ENCODE measurements at places on chromosomes 2 and 18. TPM values are rescaled to one million over a fixed set of nuclear protein-coding genes. Genes with fewer than 3 reads are reported as not detected.

The FSIP2 gene
- 0.20 TPM for total RNA-seq

The LRRTM1 gene
- not detected for total RNA-seq

The SCN1A gene
- total RNA-seq, result not detected

DNA sequence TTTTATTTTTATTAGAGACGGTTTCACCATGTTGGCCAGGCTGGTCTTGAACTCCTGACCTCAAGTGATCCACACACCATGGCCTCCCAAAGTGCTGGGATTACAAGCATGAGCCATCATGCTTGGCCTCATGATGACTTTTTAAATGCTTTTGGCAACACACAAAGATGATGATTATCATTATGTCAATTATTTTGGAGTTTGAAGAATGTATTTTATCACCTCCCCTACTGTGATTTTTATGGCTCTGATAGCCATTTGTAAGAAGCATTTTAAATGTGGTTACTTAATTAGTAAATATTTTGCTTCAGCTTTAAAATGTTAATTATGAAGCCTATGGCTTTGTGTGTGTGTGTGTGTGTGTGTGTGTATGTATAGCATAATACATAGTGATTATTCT is 45.1 kb upstream of the RAB27B start:
- no peaks in the 10 kb centered on the region for H3K27me3 ChIP-seq
- no peaks in the 10 kb centered on the region for H3K36me3 ChIP-seq
- peaks cover 7% of the 10 kb centered on the region for H3K4me1 ChIP-seq

DNA sequence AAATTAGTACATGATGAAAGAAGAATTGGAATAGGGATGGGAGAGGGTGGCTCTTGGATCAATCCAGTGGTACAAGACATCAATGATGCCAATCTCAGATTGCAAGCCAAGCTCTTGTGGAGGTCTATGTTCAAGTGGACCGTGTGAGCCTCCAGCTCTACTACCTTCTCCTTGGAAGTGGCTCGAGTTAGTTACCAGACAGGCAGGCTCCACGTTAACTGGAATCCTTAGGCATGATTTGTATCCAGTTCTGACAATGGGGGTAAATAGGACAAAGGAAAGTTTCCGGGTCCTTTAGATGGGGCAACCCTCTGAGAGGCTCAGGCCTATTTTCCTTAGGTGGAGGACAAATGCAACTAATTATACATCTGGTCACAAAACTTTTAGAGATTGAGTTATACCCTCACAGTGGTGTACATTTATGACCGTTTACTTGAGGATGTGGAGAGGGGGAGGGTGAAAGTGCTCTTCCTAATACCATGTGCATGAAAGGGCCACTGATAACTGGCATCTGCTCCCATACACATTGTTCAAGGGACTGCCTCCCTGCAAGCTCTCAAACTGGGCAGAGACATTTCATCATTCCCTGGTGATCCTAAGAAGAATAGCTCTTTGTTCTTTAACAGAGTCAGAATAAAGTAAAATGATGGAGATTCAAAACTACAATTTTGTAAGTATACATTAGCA is 180.2 kb downstream of the SOCS6 start:
- no peaks in the 10 kb centered on the region for H3K27me3 ChIP-seq
- no peak overlapping the region for H3K4me3 ChIP-seq
- H3K36me3 ChIP-seq, result no peaks in the 10 kb centered on the region

GRCh38 chr18:44816477-44816876 is 135.8 kb downstream of the SETBP1 start:
- no peak for DNase-seq
- H3K4me1 ChIP-seq, result no peaks in the 10 kb centered on the region
- no peaks in the 10 kb centered on the region for H3K27me3 ChIP-seq

GRCh38 chr2:58666323-58666970 is 425.3 kb upstream of the FANCL start:
- no peak overlapping the region for H3K4me3 ChIP-seq
- no peak for DNase-seq
- H3K36me3 ChIP-seq, result no peaks in the 10 kb centered on the region

GRCh38 chr2:153487448-153487847 is 8.9 kb upstream of the RPRM start:
- no peak overlapping the region for H3K4me3 ChIP-seq
- H3K4me1 ChIP-seq, result peaks cover 6% of the 10 kb centered on the region
- no peaks in the 10 kb centered on the region for H3K36me3 ChIP-seq
- peak; percentile 28 for DNase-seq
- H3K27me3 ChIP-seq, result peaks cover 30% of the 10 kb centered on the region
- no peak overlapping the region for H3K27ac ChIP-seq

DNA sequence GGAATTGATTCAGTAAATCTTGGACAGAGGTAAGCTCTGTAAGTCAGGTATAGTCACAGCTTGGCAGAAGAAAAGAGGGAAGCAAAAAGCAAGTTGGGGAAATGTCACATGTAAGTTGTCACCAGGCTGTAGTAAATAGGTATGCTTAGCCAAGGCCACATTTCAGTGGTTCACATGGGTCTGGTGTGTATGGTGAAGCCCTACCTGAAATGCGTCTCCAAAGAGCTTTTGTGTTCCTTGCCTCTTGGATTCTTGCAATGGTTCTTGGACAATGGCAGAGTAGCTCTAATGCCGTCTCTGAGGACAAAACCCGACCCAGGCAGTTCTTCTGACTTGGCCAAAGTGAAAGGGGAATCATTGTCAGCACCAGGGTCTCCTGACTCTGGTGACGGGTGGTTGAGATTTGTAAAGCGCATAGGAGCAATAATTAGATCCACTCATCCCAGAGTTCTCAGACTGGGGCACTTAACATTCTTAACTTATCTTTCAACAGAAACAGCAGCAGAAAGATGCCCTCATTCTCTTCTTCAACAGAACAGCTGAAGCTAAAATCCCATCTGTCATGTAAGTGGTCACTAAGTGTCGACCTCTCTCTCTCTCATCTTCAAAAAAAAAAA is 34.4 kb upstream of the RPL37A start:
- no peak for DNase-seq
- H3K36me3 ChIP-seq, result peaks cover 21% of the 10 kb centered on the region
- no peak overlapping the region for H3K4me3 ChIP-seq
- no peaks in the 10 kb centered on the region for H3K4me1 ChIP-seq
- H3K27ac ChIP-seq, result no peak overlapping the region
- no peaks in the 10 kb centered on the region for H3K27me3 ChIP-seq

DNA sequence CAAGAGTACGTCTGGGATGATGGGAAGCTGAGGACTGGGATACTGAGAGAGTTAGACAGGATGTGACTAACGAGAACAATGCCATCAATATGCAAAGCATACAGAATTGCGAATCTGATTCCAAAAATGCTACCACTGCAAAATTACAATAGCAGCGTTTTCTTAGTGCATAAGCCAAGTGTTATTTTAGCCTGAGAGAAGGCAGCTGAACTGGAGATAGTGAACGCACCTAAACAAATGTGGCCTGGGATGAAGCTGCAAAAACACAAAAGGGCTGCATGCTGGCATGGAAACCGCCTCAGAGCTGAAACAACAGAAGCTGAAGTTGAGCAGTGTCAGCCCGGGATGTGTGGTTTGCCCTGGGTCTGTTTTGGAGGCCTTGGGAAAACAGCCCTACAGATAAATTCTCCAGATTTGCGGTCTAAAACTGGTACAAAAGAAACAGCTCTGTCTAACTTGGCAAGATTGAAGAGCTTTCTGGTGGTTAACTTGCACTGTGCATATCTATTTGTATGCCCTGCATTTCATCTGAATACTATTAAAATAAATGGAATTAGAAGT is 45.5 kb downstream of the LYPD6 start:
- DNase-seq, result no peak
- no peak overlapping the region for H3K27ac ChIP-seq
- no peak overlapping the region for H3K4me3 ChIP-seq
- peaks cover 5% of the 10 kb centered on the region for H3K4me1 ChIP-seq
- no peaks in the 10 kb centered on the region for H3K27me3 ChIP-seq

DNA sequence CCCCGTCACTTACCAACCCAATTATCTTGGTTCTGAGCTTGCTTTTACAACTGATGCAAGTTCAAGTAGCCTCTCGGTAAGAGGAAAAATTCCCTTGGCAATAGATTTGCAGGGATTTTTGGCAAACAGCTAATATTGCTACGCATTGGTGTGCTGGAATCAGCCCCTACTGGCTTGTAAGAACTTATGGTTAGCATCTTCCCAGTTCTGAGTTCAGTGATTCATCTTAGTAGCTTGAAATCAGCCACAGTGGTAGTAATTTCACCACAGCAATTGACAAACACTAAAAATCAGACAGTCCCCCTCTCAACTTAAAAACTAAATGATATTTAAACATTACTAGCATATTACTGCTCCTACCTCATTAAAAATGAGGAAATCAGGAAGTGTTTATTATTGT is 5.9 kb upstream of the RAX start:
- no peak overlapping the region for H3K27ac ChIP-seq
- peaks cover 6% of the 10 kb centered on the region for H3K36me3 ChIP-seq
- no peak overlapping the region for H3K4me3 ChIP-seq
- peaks cover 11% of the 10 kb centered on the region for H3K27me3 ChIP-seq

GRCh38 chr2:74461187-74462053 is 3.2 kb downstream of the WBP1 start:
- H3K36me3 ChIP-seq, result peaks cover 53% of the 10 kb centered on the region
- H3K4me1 ChIP-seq, result peaks cover 27% of the 10 kb centered on the region
- no peak overlapping the region for H3K4me3 ChIP-seq
- DNase-seq, result no peak

DNA sequence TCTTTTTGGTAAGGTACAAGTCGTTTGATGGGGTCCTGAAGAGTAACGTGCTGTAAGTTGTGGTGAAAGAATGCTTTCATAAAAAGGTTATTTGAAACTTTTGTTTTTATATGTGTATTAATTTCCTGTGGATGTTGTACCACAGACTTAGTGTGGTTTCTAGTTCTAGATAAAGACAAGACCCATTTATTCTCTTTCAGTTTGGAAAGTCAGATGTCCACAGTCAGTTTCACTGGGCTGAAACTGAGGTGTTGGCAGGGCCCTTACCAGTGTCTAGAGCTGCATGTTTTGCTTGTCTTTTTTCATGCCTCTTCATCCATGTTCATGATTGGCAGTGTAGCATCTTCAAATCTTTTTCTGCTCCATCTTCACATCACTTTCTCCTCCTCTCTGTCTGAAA is 22.1 kb upstream of the DOCK10 start:
- no peak overlapping the region for H3K4me3 ChIP-seq
- no peak for DNase-seq
- no peaks in the 10 kb centered on the region for H3K4me1 ChIP-seq
- H3K27ac ChIP-seq, result no peak overlapping the region
- no peaks in the 10 kb centered on the region for H3K27me3 ChIP-seq

DNA sequence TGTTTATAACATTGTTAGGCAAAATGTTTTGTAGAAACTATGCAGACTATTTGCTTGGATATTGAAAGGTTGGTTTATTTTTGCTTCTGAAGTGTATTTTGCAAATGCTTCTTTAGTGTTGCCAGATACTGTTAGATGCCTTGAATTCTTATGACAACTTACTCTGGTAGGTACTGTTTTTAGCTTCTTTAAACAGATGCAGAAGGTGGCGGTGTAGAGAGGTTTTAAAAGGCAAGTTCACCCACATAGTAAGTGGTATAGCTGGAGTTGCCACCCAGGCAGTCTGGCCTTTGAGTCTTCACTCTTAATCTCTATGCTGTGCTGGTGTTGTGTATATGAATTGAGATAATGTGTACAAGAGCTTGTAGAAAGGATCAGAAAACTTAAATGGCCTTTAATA is 3.6 kb downstream of the PCYOX1 start:
- H3K27ac ChIP-seq, result no peak overlapping the region
- peaks cover 20% of the 10 kb centered on the region for H3K4me1 ChIP-seq
- H3K27me3 ChIP-seq, result no peaks in the 10 kb centered on the region
- DNase-seq, result no peak
- no peak overlapping the region for H3K4me3 ChIP-seq

DNA sequence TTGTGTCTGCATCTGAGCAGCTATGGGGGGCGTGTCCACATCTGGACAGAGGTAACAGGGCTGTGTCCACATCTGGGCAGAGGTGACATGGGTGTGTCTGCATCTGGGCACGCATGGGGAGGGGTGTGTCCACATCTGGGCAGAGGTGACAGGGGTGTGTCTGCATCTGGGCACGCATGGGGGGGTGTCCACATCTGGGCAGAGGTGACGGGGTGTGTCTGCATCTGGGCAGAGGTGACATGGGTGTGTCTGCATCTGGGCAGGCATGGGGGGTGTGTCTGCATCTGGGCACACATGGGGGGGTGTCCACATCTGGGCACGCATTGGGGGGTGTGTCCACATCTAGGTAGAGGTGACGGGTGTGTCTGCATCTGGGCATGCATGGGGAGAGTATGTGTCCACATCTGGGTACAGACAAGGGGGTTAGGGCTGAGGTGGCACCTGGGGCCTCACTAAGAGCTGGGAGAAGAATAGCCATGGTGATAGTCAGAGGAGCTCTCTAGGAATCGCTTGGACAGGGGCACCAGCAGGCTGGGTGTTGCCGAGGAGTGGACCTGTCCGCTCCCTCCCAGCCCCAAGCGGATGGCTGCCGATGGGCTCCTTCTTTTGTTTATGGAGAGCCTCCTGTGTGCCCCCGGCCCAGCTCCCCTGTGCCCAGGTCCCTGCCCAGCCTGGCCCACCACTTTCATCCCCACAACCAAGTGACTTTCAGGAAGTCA is 177.8 kb downstream of the EIPR1 start:
- no peak overlapping the region for H3K4me3 ChIP-seq
- H3K27ac ChIP-seq, result no peak overlapping the region
- H3K27me3 ChIP-seq, result no peaks in the 10 kb centered on the region
- H3K4me1 ChIP-seq, result no peaks in the 10 kb centered on the region

- no peaks in the 10 kb centered on the region for H3K27me3 ChIP-seq
- H3K27ac ChIP-seq, result no peak overlapping the region
- H3K4me1 ChIP-seq, result peaks cover 13% of the 10 kb centered on the region
- no peaks in the 10 kb centered on the region for H3K36me3 ChIP-seq
These were observed 260.3 kb downstream of the TPGS2 start for GRCh38 chr18:36568487-36568886.

- H3K4me1 ChIP-seq, result peaks cover 36% of the 10 kb centered on the region
- H3K4me3 ChIP-seq, result no peak overlapping the region
- H3K36me3 ChIP-seq, result no peaks in the 10 kb centered on the region
- DNase-seq, result peak; percentile 31
These were observed 304.1 kb upstream of the ERBB4 start for GRCh38 chr2:212842544-212843185.

- no peak overlapping the region for H3K27ac ChIP-seq
- H3K36me3 ChIP-seq, result no peaks in the 10 kb centered on the region
- DNase-seq, result peak; percentile 50
- peak overlapping the region; percentile 12 for H3K4me3 ChIP-seq
- H3K27me3 ChIP-seq, result no peaks in the 10 kb centered on the region
These were observed 30.9 kb upstream of the REEP1 start for GRCh38 chr2:86368161-86368824.

DNA sequence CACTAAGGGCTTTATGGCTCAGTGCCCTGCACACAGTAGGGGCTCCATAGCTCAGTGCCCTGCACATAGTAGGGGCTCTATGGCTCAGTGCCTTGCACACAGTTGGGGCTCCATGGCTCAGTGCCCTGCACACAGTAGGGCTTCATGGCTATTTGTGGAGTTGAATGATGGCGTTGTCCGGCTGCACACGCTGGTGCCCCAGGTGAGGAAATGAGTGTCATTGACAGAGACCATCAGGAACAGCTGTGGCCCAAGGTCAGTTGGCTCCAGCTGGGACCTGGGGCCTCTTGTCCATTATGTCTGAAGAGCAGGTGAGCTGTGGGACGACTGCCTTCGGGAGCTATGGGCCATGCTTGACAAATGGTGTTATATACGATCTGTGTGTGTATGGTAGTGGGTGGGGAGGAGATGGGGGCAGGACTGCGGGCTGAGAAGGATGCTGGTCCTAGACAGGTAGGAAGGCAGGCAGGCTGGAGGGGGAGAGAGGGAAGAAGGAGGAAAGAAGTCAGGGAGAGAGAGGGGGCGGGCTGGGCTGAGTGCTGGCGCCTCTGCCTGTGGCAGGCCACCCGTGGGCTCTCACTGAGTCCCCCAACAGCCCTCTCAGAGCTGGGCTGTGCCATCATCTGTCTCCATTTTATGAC is 130.6 kb downstream of the CLIP4 start:
- H3K27me3 ChIP-seq, result peaks cover 20% of the 10 kb centered on the region
- no peak overlapping the region for H3K27ac ChIP-seq
- no peaks in the 10 kb centered on the region for H3K36me3 ChIP-seq
- H3K4me1 ChIP-seq, result no peaks in the 10 kb centered on the region
- DNase-seq, result no peak
- H3K4me3 ChIP-seq, result no peak overlapping the region

All from MCF 10A (cell line).